ENCODE measurements at places on chromosomes 3 and 15. TPM values are rescaled to one million over a fixed set of nuclear protein-coding genes. Genes with fewer than 3 reads are reported as not detected.
A peak's percentile ranks its signal among the peaks of the same experiment; 100 is the strongest.

MOBP gene
- not detected for total RNA-seq

DUOXA2 gene
- total RNA-seq: not detected

LINGO1 gene
- total RNA-seq: not detected

LIPH gene
- 47.9 TPM for total RNA-seq

DNA sequence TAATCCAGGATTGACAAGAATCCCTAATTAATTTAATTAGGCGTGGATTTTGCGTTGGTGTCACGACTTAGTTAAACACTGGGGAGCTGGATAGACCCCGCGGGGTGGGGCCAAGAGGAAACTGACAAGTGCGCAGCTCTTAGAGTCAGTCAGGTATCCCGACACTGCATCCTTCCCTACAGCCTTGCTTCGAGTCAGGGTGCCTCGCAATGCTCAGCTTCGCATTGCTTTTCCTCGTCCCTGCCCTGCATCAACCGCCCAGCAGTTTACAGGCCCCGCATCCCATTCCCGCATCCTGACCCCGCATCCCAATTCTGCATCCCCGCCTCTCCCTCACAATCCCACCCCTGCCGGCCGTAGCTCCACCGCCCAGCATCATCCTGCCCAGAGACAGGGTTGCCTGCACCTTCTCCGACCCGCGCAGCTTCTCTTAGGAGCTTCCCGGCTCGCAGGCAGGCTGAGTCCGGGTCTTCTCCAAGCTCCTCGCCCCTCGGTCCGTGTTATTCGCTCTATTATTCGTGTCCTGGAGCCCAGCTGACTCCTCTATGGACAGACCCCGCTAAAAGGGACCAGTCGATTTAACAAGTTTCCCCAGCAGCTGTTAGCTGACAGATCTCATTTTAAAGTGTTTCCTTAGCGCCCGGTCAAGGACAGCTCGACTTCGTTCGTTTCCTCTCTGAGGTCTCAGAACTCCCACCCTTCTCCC lies 699 bp upstream of the SHOX2 start:
- no peak for DNase-seq

- DNase-seq: no peak
Observed at GRCh38 chr3:130948929-130949328, 55.0 kb downstream of the ATP2C1 start.

GRCh38 chr15:61138156-61138555 lies 90.9 kb downstream of the RORA start:
- no peak for DNase-seq

DNA sequence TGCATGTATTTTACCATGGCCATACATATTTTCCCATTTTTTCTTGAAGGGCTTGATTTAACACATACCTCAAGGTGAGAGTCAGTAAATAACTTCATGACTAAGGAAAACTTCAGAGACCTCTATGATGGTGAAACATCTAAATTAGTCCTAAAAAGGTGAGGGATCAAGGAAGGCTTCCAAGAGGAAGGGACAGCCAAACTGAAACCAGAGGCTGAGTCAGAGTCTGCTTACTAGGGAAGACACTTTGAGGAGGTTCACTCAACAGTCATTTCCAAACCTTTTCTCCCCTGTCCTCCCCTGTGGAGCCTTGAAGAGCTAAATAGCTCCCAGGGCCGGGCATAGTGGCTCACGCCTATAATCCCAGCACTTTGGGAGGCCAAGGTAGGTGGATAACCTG lies 206.6 kb downstream of the SHQ1 start:
- no peak for DNase-seq

DNA sequence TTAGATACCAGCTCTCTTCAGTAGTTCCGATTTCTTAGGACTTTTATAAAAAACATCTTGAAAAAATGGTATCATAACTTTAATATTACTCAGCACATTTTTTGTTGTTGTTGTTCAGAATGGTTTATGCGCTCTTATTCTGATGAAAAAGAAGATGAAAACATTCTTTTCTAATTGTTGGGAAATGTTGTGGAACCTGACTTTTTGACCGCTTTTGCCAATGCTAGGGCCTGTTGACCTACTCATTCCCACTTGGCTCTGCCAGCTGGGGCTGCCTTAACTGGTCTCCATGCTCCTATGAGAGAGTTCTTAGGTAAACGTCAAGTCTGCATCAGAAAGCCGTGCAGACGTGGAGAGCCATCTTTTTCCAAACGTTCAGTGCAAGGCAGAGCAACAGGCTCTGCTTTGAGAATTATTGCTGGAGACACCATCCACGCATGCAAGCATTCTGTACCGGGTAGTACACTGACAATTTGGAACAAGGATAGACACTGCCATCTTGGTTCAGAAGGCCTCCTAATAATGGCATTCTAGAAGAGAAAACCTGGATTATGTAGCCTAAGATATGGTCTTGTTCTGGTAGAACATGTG lies 176.8 kb downstream of the GHSR start:
- DNase-seq: no peak

- no peak for DNase-seq
Observed at GRCh38 chr3:168431491-168431890, 335.8 kb upstream of the GOLIM4 start.

DNA sequence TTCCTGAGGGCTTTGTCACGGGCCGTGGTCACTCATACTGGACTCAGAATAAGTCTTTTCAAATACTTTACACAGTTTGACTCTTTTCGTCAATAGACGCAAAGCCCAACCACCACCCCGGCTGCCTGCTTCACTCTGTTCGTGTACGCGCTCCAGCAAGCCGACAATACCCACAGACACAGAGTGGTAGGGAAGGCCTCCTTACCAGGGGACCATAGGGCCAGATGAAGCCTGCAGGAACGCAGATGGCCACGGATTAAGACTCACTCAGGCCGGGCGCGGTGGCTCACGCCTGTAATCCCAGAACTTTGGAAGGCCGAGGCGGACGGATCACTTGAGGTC lies 29.7 kb downstream of the EFCAB12 start:
- no peak for DNase-seq

DNA sequence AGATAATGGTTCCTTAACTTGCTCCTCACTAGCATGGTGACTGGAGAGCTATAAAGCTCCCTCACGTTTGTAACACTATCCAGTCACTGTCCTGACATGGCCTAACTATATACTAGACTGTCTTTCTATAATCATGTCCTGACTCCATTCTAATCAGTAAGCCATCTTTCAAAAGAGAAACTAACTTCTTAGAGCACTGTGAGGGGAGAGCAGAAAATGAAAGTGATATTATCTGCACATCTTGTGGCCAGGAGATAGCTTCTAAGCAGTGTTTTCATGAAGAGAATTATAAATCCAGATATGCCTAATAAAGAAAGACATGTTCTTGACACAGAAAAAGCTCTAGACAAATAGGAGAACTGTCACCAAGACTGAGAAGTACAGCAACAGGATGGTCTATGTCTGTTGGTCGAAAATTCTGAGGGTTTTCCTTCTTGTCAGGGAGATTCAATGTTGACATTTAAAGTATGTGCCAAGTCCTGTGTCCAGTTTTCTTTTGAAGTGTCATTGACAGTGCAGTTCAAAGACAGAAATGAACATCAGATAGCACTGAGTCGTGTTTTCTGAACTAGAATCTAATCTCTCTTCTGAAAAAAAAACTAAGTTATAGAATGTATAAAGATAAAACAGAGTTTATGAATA lies 230.6 kb upstream of the PEX5L start:
- no peak for DNase-seq

GRCh38 chr3:168582503-168582902 lies 486.8 kb upstream of the GOLIM4 start:
- DNase-seq: no peak

DNA sequence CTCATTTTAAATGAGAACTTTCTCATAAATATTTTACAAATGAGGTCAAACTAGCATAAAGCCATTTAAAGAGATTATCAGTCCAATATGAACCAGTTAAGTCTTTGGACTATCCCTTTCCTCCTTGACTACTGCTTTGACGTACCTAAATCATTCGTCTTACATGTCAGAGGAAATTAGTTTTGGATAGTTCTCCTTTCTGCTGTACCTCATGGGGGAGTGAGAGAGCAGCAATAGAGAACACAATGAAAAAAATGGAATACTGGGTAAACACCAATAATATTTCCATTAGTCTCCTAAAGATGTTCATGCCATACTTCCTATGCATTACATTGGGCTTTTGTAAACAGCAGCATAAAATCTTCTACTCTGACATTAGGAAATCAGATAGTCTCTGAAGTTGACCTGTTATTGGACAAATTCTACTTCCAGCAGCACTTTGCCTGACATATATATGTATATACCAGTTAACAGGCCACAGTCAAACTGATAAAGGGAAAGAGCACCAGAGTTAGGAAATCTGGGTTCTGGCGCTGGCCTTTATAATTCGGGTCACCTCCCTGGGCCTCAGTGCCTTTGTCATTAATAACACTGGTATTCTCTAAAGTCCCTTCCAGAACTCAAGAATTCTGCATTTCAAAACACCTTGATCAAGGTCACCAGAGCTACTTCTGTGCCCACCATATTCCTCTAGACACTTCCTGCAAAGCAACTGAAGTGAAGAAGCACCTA lies 26.8 kb downstream of the TIMMDC1 start:
- DNase-seq: no peak

- no peak for DNase-seq
Observed at GRCh38 chr15:88792342-88793282, 10.6 kb upstream of the ACAN start.

DNA sequence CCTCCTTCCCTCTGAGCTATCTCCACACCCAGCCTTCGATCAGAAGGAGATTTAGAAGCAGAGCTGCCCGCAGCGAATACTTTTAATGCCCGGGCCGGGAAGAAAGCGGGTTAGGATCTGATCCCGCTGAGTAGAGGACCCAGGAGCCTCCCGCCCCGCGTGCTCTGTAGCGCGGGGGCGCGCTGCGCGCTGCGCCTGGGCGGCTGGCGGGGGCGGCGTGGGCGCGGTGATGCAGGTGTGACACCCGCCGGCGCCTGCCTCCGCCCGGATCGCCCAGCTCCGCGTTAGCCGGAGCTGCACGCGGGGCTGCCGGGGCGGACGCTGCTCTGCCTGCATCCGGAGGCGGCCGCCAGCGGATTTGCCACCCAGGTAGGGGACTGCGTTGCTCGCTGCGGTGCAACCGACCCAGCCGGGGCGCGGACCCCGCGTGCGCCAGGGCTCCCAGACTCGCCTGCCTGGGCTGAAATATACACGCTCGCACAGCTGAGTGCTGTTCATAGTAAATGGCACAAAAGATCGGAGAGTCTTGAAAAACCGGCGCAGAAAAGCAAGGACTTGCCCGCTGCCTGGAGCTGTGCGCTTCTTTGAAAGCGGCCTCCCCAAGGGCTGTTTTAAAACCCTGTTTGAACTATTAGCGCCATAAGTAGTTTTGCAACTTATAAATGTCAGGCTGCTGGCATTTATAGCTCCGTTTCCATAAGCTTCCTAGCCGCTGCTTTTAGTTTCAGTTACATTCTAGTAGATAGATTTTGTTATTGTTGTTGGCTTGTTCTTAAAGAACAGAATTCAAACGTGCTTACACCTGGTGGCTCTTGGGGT lies at the start of gene SV2B:
TSS of gene SV2B (plus strand) at position 263 of the 819 bp plus-strand sequence. CDS start 126,007 bp downstream, outside the sequence.
- DNase-seq: no peak

GRCh38 chr3:133750259-133750656 lies 4.1 kb downstream of the TF start:
- DNase-seq: no peak

DNA sequence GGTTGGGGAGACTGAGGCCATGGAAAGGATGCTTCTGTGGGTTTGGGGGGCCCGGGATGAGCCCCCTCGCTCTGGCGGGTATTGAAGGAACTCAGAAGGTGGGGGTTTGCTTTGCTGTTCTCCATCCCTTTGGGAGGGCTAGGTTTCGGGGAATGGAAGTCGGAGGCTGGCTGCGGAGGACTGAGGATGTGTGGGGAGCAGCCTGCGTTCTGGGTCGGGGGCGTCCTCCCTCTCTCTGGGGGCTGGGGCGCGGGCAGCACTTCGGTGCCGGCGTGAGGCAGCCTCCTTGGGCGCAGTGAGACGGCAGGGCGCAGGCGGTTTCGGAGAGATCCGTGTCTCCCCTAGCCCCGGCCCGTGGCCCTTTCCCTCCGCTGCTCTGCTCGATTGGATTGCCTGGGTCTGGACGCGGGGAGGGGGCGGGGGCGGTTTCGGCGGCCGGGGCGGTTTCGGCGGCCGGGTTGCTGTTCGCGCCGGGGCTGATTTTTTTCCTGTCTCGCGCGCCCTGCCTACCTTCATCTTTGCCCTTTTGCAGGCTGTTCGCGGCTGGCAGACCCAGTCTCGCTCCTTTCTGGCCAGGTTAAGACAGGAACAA lies 1.4 kb downstream of the PTPRG start:
- peak; percentile 83 for DNase-seq

- no peak for DNase-seq
Observed at GRCh38 chr3:71489315-71489761, 94.2 kb downstream of the FOXP1 start.

GRCh38 chr15:35559683-35560082 lies 13.7 kb upstream of the DPH6 start:
- no peak for DNase-seq

GRCh38 chr3:106617276-106617675 lies 748.5 kb upstream of the CBLB start:
- DNase-seq: no peak

GRCh38 chr3:56919137-56919796 lies 117.5 kb upstream of the ARHGEF3 start:
- DNase-seq: no peak

- no peak for DNase-seq
Observed at GRCh38 chr3:160810362-160811236, 54.6 kb downstream of the PPM1L start.

- no peak for DNase-seq
Observed at GRCh38 chr3:123055352-123055751, 11.5 kb upstream of the PDIA5 start.

GRCh38 chr3:181711325-181712135 lies at the start of gene SOX2:
TSS of gene SOX2 (plus strand) at chr3:181711925. CDS start at chr3:181712361, 436 bp downstream.
- DNase-seq: peak; percentile 62

- DNase-seq: no peak
Observed at GRCh38 chr15:94470492-94470891, 239.1 kb downstream of the MCTP2 start.

DNA sequence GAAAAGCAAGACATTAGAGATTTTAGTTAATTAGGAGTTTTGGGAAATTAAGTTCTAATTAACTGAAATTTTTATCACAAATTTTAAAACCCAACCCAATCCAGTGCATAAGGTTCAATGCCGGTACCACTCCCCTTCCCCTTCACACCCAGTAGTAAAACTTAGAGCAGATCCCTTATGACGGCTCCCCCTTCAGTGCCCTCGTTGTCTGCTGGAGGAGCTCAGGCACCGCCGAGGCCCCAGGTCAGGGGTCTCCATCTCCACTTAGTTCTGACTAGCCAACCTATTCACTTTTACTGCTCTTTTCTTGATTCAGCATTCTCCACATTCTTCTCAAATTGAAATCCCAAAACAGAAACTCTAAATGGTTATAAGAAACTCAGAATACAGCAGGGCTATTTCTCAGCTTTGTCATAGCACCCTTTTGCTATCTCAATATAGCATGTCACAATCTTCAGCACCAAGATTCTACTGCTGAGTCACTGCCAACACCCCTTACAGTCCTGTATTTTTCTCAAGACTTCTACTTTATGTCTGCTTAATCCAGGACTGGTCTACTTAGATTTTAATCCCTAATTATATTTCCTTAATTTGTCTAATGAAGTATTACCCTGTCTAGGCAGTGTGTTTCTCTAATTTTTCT lies 39.8 kb downstream of the TUBGCP4 start:
- DNase-seq: no peak

GRCh38 chr3:195267096-195267495 lies 3.9 kb downstream of the XXYLT1 start:
- peak; percentile 33 for DNase-seq

Measured in upper lobe of left lung (tissue), 6 donors.